ENCODE measurements at places on chromosomes 12 and 14.

GRCh38 chr14:67172520-67172919 is 16.7 kb upstream of the GARIN2 start:
- DNase-seq = no peak

DNA sequence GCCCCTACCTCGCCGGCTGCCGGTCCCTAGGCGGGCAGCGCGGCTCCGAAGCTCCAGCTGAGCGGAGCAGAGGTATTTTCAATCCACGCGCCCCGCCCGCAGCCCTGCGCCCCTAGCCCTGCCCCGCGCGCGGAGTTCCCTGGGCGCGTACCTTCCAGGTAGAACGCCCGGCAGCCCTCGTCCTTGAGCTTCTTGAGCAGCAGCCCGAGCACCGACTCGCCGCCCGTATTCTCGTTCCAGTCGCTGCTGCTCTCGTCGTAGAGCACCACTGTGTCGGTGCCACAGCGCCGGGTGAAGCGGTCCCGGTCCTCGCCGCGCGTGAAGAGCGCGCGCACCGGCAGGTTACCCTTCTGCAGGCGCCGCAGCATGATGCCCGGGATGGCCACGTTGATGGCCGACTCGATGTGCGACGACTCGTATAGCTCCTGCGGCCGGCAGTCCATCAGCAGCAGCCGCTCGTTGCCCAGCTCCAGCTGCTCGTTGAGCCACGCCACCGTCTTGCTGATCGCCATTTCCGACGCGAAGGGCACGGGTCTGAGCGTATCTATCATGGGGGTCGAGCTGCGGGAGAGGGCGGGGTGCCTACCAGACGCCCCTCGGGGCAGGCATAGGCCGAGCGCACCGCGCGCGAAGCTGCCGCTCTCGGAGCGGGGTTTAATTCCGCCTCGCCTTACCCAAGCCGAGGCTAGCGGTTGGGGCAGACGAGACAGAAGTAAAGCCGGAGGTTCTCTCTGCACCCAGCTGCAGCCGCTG is 636 bp downstream of the DUSP6 start:
- no peak for DNase-seq

DNA sequence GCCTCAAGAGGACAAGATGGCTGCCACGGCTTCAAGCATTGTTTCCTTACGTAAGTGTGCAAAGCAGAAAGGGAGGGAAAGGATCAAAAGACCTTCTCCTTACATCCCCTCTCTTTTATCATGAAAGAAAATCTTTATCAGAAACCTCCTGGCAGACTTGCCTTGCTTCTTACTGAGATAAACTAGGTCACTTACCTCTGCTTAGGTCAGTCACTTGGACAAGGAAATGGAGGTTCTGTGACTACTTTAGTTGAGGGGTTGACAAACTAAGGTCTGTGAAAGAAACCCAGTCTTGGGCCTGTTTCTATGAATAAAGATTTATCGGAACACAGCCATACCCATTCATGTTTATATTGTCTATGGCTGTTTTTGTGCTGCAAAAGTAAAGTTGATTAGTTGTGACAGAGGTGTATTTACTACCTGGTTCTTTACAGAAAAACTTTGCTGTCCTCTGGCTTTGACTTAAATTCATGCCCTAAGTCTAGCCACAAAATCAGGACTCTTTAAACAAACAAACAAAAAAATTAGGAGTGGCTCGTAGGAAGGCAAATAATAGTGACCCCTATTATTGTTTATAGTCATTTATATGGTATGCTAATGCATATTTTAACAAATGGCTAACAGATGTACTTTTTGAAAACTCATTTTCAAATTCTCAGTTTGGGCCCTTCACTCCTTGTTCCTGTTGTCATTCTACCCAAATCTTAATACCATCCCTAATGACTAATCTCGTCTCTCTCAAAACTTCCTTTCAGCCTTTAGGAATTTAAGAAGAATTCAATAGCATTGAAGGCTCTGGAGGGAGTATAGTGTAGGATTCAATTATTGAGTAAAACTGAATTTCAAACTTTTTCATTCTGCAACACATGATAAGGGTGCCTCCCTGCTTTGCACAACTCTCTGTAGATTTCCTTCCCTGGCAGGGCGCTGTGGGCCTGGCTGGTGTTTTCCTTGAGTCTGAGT is 42.0 kb upstream of the ATP2B1 start:
- no peak for DNase-seq

- no peak for DNase-seq
Observed at GRCh38 chr12:91636721-91637120, 454.1 kb upstream of the DCN start.

- no peak for DNase-seq
Observed at GRCh38 chr12:79747274-79747673, 56.5 kb upstream of the PAWR start.

GRCh38 chr14:32087173-32087861 is 10.2 kb downstream of the ARHGAP5 start:
- DNase-seq = no peak

DNA sequence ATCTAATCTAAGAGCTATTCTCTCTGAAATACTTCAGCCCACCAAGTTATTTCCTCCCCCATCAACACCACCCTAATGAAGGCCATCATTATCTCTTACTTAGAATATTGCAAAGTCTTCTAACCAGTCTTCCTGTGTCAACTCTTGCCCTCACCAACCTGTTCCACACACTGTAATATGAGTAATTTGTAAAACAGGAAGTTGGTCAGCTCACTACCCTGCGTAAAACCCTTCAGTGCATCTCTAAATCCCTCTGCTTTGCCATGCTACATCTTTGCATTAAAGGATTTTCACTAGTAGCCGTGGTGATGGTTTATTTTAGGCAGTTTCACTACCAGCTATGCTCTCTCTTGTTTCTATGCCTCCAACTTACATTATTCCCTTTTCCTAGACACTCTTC is 70.0 kb downstream of the KIF21A start:
- no peak for DNase-seq

- no peak for DNase-seq
Observed at GRCh38 chr14:64536488-64537245, 3.9 kb upstream of the HSPA2 start.

DNA sequence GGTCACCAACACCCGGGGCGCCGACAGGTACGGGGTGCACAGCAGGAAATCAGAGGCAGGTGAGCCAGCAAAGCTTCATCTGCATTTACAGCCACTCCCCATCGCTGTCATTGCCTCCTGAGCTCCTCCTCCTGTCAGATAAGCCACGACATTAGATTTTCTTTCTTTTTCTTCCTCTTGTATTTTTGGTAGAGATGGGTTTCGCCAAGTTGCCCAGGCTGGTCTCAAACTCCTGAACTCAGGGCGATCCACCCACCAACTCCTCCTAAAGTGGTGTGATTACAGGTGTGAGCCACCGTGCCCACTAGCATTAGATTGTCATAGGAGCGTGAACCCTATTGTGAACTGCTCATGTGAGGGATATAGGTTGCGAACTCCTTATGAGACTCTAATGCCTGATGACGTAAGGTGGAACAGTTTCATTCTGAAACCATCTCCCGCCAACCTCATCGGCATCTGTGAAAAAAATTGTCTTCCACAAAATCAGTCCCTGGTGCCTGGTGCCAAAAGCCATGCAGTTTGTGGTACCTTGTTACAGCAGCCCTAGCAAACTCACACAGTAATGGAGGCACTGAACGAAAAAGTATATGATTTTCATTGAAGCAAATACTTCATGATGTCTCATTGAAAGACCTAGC is 1.5 kb downstream of the STYK1 start:
- no peak for DNase-seq

- no peak for DNase-seq
Observed at GRCh38 chr14:102717276-102717675, 60.0 kb upstream of the TRAF3 start.

- DNase-seq = no peak
Observed at GRCh38 chr12:32876004-32876403, 20.6 kb downstream of the PKP2 start.

- DNase-seq = no peak
Observed at GRCh38 chr12:107404981-107405380, 280.6 kb upstream of the PWP1 start.

GRCh38 chr14:96582995-96583394 is 80.8 kb downstream of the PAPOLA start:
- DNase-seq = no peak

GRCh38 chr14:43894534-43894933 is 612.5 kb downstream of the FSCB start:
- DNase-seq = no peak

DNA sequence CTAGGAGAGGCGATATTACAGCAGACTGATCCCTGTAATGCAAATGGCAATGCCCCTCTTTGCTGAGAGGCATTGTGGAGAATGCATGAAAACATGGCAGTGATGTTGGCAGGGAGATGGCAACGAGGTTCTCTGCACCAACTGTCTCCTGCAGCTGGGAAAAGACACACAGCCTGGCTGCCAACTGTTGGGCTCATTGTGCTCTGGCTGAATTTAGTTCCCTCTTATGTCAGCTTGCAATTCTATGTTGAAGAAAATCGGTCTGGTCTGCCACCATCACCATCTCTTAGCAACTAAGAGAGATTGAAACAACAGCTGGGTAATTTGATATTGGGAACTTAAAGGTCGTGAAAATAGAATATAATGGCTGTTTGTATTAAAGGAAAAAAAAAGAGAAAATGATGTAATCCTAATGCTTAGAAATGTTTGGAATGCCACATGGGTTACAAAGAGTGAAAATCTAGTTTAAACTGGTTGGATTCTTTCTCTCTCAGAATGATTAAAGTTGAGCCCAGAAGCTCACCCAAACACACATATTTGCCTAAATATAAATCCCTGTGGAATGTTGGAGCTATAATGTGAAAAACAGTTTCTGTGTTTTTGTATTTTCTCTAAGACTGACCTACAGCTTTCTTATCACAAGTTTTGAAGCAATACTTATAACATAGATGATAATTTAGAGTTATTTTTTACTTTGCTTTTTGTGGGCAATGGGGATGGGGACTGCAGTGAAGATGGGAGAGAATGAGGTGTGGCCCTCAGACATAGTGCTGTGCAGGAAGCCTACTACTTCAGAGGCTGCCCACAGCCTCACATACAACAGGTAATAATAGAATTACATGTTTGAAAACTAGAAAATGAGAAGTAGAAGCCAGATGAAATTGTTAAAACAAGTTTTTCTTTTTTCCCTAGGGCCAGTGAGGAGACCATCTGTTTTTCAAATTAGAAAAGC is 143.7 kb downstream of the AKAP6 start:
- no peak for DNase-seq

- DNase-seq = no peak
Observed at GRCh38 chr14:103744621-103745395, 29.2 kb downstream of the ZFYVE21 start.

DNA sequence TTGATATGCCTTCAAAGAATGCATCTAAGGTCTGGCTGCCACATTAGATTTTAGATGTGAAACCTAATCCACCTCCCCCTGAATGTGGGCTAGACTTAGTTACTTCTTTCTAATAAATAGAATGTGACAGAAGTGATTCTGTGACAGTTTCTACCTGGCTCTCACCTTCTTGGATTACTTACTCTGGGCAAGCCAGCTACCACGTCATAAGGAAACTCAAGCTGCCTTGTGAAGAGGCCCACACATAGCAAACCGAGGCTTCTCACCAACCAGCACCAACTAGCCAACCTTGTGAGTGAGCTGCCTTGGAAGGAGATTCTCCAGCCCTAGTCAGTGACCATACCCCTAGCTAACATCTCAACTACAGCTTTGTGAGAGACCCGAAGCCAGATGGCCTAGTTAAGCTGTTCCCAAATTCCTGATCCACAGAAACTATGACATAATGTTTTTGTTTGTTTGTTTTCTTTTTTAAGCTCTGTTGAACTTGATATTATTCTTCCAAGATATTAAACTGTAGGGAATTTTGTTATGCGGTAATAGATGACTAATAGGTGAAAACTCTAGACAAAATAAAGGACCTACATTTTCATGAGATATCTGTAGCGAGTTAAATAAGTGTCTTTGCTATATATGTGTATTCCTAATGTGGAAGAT is 6.2 kb downstream of the GPR19 start:
- DNase-seq = no peak

DNA sequence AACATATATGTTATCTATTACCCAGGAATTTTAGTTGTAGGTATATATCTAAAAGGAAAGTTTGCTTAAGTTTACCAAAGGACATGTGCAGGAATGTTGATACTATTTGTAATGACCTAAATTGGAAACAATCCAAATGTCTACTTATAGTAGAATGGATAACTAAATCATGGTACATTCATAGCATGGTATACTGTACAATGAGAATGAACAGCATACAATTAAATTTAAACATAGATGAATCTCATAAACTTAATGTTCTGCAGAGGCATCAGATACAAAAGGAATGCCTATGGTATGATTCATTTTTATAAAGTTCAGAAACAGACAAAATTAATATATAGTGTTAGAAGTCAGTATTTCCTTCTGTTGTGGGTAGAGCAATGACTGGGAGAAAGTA is 135.4 kb downstream of the GPHN start:
- no peak for DNase-seq

GRCh38 chr12:25518512-25518911 is 34.6 kb downstream of the LMNTD1 start:
- DNase-seq = no peak

- DNase-seq = no peak
Observed at GRCh38 chr12:95258151-95258550, 40.5 kb downstream of the VEZT start.

DNA sequence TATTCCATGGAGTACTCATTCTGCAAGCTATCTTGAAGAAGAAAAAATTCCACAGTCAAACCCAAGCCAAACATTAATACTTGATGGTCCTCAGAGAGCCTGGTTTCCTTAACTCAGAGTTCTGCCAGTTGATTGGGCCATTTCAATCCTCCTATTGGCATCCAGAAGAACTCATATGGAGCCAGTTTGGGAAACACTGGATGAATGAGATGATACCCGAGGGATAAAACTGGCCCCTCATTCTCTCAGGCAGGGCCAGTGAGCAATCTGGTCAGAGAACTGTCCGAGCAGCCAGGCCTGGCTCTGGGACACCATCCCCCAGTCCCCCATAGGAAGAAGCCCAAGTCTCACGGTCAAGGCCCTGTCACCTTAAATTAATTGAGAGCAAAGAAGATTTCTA is 48.8 kb downstream of the NUAK1 start:
- DNase-seq = no peak

DNA sequence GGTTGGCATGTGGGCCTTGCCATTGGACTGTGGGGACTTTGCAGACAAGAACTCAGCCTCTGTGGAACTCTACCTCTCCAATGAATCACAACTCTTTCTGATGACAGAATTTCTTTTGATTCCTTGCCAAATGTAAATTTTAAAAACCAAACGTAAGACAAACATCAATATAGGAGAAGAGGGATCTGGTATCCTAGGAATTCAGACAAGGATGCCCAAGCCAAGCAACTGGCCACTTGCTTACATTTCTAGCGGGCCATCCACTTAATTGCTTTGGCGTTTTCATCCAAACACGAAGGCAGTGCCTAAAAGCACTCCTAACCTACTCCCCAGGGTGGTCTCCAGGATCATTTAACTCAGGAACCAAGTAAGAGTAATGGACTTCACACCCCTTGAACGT is 23.4 kb upstream of the RAB35 start:
- no peak for DNase-seq

Measured in activated T-helper 1 cell treated with Interleukin-2 at 50 U/mL for 16 hours (primary cell).